ENCODE measurements at places on chromosomes 2 and 18. TPM values are rescaled to one million over a fixed set of nuclear protein-coding genes. Genes with fewer than 3 reads are reported as not detected.

Gene CPLX4
- not detected for polyA plus RNA-seq

Gene RPRD1A
- 6.1 TPM for polyA plus RNA-seq

Gene FBXO41
- 1.6 TPM for polyA plus RNA-seq

Gene CAPG
- 136 TPM for polyA plus RNA-seq

Gene RSAD2
- 5.1 TPM for polyA plus RNA-seq

Gene CCDC85A
- not detected for polyA plus RNA-seq

Gene SLC1A4
- polyA plus RNA-seq, result 2.0 TPM

Gene FHOD3
- polyA plus RNA-seq, result not detected

DNA sequence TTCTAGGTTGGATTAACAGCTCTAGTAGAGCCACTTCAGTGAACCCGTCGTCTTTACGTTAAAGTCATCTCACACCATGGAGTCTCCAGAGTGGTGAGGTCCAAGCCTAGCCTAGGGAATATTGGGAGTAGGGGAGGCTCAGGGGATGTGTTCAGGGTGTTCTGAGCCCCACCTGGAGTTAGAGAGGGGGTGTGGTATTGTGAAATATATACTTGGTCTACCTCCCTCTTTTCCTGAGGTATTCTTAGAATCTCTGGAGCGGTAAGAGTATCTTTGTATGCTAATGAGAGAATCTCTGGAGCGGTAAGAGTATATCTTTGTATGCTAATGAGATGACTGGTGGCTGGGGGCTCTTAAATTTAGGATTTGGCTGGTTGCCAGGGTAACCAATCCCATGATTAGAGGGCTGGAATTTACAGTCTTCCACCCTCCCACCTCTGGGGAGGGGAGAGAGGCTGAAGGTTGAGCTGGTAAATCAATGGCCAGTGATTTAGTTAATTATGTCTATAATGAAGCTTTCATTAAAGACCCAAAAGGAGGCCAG lies 69.5 kb downstream of the INPP4A start:
- peaks cover 2% of the 10 kb centered on the region for H3K36me3 ChIP-seq
- H3K4me3 ChIP-seq, result no peak overlapping the region
- no peaks in the 10 kb centered on the region for H3K27me3 ChIP-seq
- no peak overlapping the region for H3K27ac ChIP-seq

- H3K36me3 ChIP-seq, result peaks cover 3% of the 10 kb centered on the region
- H3K27ac ChIP-seq, result no peak overlapping the region
- no peak for DNase-seq
- no peak overlapping the region for H3K4me3 ChIP-seq
- no peaks in the 10 kb centered on the region for H3K4me1 ChIP-seq
Observed at GRCh38 chr2:32738939-32739338, 111.1 kb downstream of the TTC27 start.

DNA sequence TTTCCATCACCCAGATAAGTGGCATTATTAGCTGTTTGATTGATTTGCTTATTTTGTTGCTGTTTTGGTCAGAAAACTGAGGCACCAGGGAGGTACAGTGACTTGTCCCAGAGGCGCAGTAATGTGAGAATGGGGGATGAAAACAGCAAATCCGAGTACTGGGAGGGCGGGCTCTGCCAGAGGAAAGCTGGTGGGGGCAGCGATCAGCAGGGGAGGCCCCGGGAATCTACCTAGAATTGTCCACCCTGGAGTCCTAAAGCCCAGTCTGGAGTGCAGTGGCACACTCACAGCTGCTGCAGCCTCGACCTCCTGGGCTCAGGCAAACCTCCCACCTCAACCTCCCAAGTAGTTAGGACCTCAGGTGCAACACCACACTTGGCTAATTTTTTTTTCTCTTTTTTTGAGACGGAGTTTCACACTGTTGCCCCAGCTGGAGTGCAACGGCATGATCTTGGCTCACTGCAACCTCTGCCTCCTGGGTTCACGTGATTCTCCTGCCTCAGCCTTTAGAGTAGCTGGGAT lies 17.0 kb upstream of the PTMA start:
- no peaks in the 10 kb centered on the region for H3K27me3 ChIP-seq
- no peak for DNase-seq
- H3K4me3 ChIP-seq, result no peak overlapping the region
- H3K27ac ChIP-seq, result no peak overlapping the region
- H3K4me1 ChIP-seq, result no peaks in the 10 kb centered on the region

- no peak overlapping the region for H3K27ac ChIP-seq
- no peak for DNase-seq
- no peaks in the 10 kb centered on the region for H3K27me3 ChIP-seq
Observed at GRCh38 chr2:12835733-12836132, 119.0 kb downstream of the TRIB2 start.

DNA sequence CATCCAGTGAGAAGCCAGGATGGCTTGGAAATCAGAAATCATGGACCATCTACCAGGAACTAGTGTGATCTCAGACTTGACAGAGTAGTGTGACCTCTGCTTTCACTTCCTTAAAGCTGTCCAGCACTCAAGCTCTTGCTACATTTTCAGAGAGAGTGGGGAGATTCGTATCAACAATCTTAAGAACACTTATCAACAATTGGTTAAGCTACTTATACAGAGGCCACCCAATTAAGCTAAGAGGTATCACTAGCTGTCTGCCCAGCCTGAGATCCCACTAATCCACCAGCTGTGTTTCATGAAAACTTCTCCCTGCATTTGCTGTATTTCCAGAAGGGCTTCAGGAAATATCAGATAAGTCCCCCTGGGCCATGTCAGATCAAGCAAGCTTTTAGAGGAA lies 4.2 kb downstream of the RPRM start:
- no peaks in the 10 kb centered on the region for H3K36me3 ChIP-seq
- peaks cover 24% of the 10 kb centered on the region for H3K27me3 ChIP-seq
- peaks cover 23% of the 10 kb centered on the region for H3K4me1 ChIP-seq

DNA sequence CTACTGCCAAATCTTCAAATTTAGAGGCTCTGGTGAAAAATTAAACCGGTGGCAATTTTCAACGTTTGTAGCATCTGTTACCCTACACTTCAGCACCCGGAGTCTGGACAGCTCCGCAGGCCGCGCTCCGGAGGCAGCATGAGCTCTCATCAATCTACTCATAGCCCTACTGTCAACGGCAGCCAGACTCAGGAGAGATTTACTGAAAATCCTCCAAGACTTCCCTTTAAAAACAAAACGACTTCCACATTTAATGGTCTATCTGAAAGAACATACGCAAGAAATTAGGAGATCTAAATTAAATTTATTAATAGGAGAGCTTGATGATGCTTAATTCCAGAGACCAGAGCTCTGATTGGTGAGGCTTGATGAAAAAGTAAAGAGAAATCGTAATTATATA lies 970 bp upstream of the ADCYAP1 start:
- H3K36me3 ChIP-seq, result no peaks in the 10 kb centered on the region
- no peak overlapping the region for H3K4me3 ChIP-seq
- no peak overlapping the region for H3K27ac ChIP-seq
- peak; percentile 27 for DNase-seq

- DNase-seq, result no peak
- H3K36me3 ChIP-seq, result peaks cover 15% of the 10 kb centered on the region
- no peak overlapping the region for H3K27ac ChIP-seq
- H3K27me3 ChIP-seq, result no peaks in the 10 kb centered on the region
- peaks cover 2% of the 10 kb centered on the region for H3K4me1 ChIP-seq
Observed at GRCh38 chr2:28950941-28951630, 30.0 kb upstream of the TOGARAM2 start.

- no peaks in the 10 kb centered on the region for H3K27me3 ChIP-seq
- no peaks in the 10 kb centered on the region for H3K36me3 ChIP-seq
Observed at GRCh38 chr2:220931491-220931890, 640.6 kb downstream of the EPHA4 start.

GRCh38 chr2:119015845-119016244 lies 73.9 kb downstream of the MARCO start:
- no peaks in the 10 kb centered on the region for H3K27me3 ChIP-seq
- DNase-seq, result no peak
- H3K36me3 ChIP-seq, result no peaks in the 10 kb centered on the region
- H3K4me1 ChIP-seq, result no peaks in the 10 kb centered on the region
- no peak overlapping the region for H3K27ac ChIP-seq

DNA sequence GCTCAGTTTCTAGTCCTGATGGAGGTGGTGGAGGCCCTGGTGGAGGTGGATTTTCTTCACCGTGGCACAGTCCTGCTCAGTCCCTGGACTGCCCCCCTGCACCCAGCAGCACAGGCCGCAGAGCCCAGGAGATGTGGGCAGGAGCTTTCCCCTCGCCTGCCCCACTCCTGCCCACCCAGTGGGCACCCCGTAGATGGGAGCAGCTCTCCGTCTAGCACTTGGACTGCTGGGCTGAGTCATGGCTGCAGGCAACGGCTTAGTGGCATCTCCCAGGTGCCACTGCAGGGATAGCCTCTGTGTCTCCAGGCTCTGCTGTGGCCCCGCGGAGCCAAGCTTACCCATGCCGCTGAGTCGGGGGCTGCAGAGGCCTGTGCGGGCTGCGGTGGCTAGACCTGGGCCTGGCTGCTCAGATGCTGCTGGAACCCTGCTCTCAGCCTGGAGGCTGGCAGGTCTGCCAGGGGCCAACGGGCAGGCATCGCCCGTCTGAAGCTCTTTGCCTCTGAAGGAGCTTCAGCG lies 92.3 kb upstream of the CTDP1 start:
- H3K4me1 ChIP-seq, result no peaks in the 10 kb centered on the region
- no peak overlapping the region for H3K27ac ChIP-seq
- no peaks in the 10 kb centered on the region for H3K27me3 ChIP-seq

DNA sequence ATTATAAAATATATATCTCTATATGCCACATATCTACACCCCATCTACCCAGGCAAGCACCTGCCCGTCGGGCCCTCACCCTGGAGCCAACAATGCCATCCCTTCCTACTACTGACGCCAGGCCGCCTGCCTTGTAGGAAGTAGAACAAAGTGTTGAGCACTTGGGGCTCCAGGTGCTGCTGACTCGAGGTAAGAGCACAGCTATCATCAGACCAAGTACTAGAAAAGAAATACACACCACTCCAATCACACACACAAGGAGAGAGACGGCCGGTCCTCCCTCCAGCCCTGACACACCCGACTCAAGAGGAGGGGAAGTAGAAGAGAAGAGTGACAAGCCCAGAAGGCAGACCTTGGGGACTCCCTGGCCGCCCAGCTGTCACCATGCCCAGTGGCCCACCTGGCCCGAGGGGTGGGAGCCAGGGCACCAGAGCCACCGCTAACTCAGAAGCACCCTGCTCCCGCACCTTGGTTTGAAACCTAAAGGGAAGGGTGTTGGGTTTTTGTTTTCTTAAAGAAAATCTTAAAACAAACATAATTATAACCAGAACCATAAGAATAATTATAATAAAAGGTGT lies 64.0 kb upstream of the POMC start:
- H3K4me1 ChIP-seq, result peaks cover 4% of the 10 kb centered on the region
- H3K27me3 ChIP-seq, result no peaks in the 10 kb centered on the region
- no peak for DNase-seq
- peaks cover 37% of the 10 kb centered on the region for H3K36me3 ChIP-seq
- no peak overlapping the region for H3K4me3 ChIP-seq

DNA sequence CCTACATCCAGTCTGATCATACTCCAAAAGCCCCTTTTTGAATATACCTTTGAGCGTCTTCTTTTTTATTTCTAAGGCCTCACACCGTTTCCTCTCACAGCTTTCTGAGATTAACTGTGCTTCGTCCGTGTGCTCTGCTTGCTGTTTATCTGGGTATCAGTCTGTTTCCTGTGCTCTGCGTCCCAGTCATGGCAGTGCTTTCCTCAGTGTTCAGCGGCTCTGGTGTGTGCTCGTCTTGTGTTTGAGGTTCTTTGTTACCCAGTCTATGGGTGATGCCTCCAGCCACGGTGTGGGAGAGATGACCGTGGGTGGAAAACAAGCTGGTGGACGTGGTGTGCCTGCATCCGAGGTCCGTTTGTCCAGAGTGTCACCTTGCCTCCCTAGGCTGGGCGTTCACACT lies 33.6 kb upstream of the BIN1 start:
- H3K4me1 ChIP-seq, result no peaks in the 10 kb centered on the region
- DNase-seq, result no peak
- H3K27me3 ChIP-seq, result no peaks in the 10 kb centered on the region
- no peaks in the 10 kb centered on the region for H3K36me3 ChIP-seq
- no peak overlapping the region for H3K27ac ChIP-seq

DNA sequence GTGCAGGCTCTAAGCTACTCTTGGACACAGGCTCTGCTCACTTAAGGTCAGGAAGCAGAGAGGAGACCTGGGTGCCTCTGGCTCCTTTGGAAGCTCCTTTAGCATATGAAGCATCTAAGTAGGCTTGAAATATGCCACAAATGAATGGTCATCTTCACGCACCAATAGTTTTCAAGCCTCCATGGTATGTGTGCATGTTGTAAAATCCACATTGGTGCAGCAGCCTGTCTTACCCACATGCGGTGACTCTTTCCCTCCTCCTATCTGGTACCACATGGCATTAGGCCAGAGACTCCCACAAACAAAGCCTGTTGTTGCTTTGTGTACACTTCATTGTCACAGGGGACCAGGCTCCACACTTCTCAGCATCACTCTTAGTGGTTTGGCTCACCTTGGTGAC lies 442.2 kb upstream of the RAB12 start:
- no peaks in the 10 kb centered on the region for H3K27me3 ChIP-seq
- no peaks in the 10 kb centered on the region for H3K36me3 ChIP-seq
- H3K4me1 ChIP-seq, result no peaks in the 10 kb centered on the region
- no peak overlapping the region for H3K27ac ChIP-seq
- no peak overlapping the region for H3K4me3 ChIP-seq

DNA sequence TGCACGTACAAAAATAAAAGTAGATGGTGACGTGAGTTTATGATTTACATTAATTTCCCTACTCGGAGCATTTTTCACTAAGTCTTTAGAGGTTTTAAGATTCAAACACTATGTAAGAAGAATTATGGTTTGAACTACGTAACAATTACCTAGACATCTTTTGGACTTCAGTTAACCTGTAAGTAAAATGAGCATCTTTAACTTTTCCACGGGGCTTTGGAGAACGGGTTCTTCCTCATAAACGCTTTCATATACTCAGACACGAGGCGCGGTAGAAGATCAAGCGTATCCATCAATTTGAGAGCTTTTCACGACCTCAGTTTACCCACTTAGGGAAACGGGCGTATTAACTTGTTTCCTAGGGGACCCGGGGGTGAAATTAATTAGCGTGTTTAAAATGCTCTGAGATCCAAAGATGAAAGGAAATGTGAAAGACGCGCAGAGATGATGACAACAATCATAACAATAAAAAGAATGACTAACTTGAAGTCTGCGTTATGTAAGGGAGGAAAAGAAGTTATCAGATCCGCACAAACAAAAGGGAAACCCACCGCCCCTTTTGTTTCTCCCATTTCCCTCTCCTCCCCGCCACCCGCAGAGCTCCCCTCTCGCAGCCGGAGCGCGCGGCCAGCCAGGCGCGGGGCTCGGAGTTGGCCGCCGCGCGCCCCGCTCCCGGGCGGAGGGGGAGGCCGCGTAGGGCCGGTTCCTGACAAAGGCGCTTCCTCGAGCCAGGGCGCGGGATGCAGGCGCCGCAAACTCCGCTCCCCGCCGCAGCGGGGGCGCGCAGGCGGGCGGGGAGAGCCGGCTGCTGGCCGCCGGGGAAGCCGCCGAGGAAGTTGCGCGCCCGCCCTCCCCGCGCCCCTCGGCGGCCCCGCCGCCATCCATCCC lies 807 bp downstream of the PELI1 start:
- peak overlapping the region; percentile 61 for H3K4me3 ChIP-seq
- no peaks in the 10 kb centered on the region for H3K36me3 ChIP-seq

DNA sequence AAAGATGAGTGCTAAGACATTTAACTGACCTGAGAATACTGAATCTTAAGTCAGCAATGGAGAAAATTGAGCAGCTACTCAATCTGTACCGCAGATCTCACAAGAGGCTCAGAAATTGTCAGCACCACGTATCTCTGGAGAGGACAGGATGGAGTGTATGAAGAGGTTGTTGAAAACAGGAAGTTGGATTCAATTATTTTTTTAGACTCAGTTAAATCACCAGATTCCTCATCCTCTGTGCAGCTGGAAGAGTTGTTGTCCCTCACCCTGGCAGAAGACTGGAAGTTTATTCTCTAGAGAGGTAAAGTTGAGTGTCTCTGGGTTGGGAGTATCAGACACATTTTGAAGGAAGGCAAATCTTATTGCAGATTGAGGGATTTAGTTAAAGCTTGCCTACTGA lies 114.9 kb upstream of the NT5C1B start:
- H3K4me1 ChIP-seq, result no peaks in the 10 kb centered on the region
- no peak overlapping the region for H3K27ac ChIP-seq
- no peak for DNase-seq
- H3K36me3 ChIP-seq, result no peaks in the 10 kb centered on the region
- no peaks in the 10 kb centered on the region for H3K27me3 ChIP-seq
- H3K4me3 ChIP-seq, result no peak overlapping the region

Data from CD4-positive, alpha-beta memory T cell (primary cell).